HT-29 (cell line): ENCODE measurements at places on chromosomes 6 and 20. TPM values are rescaled to one million over a fixed set of nuclear protein-coding genes. Genes with fewer than 3 reads are reported as not detected.

The CPNE5 gene
- total RNA-seq, result 0.10 TPM in 1 of 2 replicates, not detected in the other

The HLA-DMB gene
- 2.1 and 3.3 TPM in 2 replicates for total RNA-seq

The CYP39A1 gene
- total RNA-seq, result 0.94 and 1.3 TPM in 2 replicates

DNA sequence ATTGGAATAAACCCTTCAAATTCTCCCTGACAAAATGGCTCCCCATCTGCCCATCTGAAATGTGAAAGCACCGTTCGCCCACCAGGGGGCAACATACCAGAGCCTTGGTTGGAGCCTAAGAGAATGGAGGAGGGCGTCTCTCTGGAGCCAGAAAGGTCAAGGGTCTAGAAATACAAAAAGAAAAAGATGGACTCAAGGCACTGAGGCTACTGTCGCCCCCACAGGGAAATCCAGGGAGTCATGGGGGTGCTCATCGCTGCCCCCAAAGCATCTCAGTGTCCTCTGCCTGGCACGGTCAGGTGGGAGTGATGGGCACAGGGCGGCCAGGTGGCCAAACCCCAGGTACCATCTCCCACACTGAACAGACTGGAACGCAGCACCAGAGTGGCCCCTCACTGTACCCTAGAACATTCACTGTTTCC lies 136.3 kb downstream of the ZMYND8 start:
- DNase-seq, result peak; percentile 54

DNA sequence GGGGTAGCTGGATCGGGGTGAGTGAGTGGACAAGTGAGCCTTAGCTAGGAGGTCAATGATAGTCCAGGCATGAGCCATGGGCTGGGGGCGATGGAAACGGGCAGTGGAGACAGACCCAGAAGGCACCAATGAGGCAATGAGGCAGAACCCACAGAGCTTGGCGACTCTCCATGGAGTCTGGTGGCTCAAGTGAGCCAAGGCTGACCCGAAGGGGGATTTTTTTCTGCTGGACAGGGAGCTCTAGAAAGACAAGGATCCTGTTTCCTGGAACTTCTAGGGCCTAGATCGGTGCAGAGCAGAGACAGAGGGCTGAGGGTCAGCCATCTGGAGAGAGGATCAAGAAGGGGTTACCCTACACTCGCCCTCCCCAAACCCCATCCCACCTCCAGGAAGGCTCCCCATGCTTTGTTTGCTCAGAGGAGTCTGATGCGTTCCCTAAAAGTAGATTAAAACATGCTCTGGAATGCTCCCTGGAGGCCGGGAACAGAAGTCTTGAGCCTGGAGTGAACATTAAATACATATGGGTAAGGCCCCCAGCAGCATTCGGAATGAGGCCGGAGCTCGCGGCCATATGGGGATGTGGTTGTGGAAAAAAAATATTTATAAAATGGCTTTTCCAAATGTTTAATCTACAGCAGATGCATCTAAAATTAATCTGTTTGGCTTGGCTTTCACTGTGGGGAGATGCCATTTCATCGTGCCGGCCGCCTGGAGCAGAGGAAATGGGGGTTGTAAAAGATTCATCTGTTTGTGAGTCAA lies 237.8 kb upstream of the PMEPA1 start:
- no peak for DNase-seq

The LTB gene
- 0.13 TPM in 1 of 2 replicates, not detected in the other for total RNA-seq

DNA sequence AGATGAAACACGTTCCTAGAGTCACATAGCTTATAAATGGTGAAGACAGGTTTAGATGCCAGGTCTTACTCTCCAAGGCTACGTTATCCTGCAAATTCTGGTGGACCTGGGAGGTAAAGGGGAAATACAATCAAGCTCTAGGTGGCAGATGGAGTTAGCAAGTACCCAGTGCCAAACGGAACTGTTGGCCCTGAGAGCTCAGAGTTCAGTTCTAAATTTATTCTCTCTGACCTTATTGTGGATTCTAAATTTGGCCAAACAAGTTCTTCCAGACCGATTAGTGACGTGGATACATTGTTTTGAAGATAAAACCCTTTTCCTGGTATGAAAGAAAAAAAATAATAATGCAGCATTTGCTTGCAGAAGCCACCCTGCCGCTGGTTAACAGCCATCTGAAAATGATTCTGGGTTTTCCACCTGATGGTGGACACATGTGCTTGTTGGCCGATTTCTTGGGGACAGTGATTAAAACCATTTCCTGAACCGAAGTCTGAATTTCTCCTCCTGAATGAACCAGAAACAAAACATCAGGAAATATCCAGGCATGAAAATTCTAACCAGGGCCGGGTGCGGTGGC lies 32.5 kb downstream of the RIPOR3 start:
- peak; percentile 77 for DNase-seq

GRCh38 chr6:19535351-19535750 lies 301.8 kb upstream of the ID4 start:
- DNase-seq, result peak; percentile 4

The CRISP3 gene
- total RNA-seq, result not detected in 2 replicates
